ENCODE measurements at places on chromosomes 1 and 21.

DNA sequence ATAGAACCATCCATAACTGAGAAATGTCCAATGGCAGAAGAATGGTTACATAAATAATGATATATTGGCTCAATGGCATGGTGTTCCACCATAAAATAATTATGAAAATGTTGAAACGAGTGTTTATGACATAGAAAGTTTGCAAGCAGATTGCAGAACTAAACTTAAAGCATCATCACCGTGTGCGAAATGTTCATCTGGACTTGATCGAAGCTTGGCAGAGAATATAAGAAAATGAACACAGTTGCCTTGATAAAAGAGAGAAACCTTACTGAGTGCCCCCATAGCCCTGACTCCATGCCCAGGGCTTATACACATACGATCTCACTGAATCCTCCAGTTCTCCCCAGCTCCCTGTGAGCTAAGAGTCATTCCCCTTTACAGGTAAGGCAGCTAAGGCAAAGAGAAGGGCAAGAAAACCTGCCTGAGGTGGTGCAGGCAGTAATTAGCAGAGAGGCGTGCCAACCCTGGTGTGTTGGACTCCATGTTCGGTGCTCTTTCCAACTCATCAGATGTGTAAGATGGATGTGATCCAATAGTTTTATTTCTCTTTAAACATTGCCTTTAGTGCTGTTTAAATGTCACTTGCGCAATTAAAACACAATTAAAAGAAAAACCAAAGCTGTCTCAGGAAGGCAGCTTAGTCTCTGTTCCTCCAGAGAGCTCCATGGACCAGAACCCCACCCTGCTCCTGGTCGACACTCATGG is 21.8 kb upstream of the SPOCD1 start:
- DNase-seq, result no peak

DNA sequence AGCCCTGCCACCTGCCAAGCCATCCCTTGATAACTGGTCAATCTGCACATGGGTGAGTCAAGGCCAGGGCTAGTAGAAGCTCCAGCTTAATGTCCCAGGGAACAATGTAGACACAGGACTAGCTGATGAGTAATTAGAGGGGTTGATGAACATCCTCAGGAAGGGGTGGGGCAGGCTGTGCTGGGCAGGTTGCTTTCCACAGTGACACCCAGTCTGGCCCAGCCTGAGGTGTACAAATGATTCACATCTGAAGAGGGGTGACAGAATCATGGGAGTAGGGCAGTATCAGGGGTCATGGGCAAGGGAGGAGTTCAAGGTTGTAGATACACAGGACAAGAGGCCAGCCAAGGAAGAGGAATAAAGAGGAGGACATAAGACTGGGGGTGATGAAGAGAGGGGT is 4.3 kb downstream of the LPAR3 start:
- DNase-seq, result no peak

DNA sequence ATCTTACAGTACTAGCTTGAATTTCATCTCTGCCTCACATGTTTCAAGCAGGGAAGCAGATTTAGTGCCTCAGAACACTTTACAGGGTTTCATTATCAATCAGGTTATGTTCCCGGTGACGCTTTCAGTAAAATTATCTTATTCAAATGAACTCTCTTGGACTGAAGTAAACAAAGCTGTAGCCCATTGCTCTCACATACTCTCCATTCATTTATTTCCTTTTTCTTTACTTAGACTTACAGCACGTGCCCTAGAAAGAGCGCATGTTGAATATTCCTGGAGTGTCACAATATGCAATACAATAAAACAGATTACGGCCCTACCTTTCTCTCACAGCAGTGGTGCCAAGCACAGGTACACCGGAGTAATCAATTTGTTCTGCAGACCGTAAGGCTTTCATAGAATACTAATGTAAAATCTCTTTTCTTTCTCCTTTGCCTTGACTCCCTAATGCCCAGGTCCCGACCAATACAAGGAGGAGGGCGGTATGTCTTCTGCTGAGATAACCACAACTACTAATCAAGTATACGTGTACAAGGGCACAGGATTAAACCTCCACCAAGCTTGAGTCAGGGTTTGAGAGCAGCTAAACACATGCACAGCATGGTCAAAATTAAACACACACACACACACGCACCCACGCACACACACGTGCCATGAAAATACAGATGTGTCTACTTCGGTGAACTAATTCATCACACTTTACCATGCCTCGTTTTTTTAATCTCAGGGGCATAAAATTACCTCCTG is 62.8 kb downstream of the NRIP1 start:
- DNase-seq, result no peak

DNA sequence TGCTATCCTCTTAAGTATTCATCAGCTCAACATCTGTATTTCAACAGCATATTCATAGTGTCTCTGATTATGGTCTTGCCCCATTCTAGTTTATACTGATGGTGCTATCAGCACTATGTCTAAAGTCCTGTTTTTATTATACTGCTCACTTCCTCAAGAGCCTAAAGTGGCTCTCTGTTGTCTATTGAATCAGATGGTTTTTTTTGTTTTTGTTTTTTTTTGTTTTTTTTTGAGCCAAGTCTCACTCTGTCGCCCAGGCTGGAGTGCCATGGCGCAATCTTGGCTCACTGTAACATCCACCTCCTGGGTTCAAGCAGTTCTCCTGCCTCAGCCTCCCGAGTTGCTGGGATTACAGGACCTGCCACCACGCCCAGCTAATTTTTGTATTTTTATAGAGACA is 6.1 kb downstream of the STX12 start:
- DNase-seq, result no peak

GRCh38 chr21:15363921-15364320 is 299.1 kb upstream of the NRIP1 start:
- DNase-seq, result no peak

- no peak for DNase-seq
These were observed 582.5 kb upstream of the RGS18 start for GRCh38 chr1:191575746-191576145.

GRCh38 chr1:85048296-85049064 is at the start of gene MCOLN3:
Gene MCOLN3, minus strand, starts transcription at chr1:85048500. Its CDS starts 3,140 bp downstream, at chr1:85045360.
- peak; percentile 68 for DNase-seq
